ENCODE measurements at places on chromosomes 2 and 18.

DNA sequence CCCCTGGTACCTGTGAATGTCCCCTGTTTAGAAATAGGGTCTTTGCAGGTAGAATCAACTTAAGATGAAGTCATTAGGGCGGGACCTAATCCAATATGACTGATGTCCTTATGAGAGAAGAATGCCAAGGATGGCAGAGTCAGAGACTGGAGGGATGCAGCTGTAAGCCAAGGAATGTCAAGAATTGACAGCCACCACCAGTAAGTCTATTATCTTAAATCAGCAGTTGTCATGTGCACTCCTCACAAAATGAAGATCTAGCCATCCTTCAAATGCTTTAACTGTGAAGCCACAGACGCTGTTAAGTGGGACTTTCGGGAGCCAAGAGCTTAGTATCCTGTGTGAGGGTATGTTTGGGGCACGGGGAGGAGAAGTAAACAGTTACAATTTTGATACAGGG, 83.2 kb downstream of the ITGA4 start:
- no peak for DNase-seq

DNA sequence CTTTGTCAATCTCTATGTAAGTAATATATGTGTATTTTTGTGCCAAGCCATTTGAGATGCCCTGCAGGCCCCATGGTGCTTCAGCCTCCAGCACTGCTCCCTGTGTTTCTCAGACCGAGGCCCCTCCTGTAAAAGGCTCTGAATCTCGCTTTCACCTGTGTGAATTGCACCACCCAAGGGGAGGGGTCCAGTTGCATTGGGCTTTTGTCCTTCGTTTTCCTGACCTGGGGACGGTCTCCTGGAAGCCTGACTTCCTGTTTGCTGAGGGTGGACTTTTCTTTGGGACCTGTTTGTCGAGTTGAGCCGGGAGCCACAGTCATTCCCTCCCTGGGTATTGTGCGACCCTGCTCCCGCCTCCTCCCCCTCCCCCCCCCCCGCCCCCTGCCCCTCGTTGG, 48.9 kb downstream of the AGAP1 start:
- DNase-seq, result no peak

GRCh38 chr18:35577045-35577848, 4.3 kb upstream of the GALNT1 start:
- DNase-seq, result no peak

DNA sequence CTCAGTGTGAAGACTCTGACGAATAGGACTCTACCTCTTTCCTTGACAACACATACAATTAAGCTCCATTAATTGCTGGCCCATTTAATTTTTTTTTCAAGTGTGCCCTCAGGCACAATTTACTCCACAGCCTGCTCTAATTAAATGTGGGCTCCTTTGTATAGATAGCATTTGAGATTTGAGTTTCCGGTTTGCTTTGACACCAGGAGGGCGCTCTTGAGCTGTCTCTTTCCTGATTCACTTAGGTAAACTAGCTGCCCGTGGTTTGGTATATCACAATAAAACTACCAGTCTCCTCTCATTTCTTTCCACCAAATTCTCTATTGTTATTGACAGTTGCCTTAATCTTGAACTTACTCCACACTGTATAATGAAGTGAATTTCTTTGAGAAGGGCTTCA, 666.0 kb downstream of the DSC3 start:
- DNase-seq, result no peak

GRCh38 chr2:112024231-112024630, 30.8 kb upstream of the TMEM87B start:
- DNase-seq, result no peak

GRCh38 chr2:109352056-109352897, 223.3 kb downstream of the SH3RF3 start:
- DNase-seq, result no peak

DNA sequence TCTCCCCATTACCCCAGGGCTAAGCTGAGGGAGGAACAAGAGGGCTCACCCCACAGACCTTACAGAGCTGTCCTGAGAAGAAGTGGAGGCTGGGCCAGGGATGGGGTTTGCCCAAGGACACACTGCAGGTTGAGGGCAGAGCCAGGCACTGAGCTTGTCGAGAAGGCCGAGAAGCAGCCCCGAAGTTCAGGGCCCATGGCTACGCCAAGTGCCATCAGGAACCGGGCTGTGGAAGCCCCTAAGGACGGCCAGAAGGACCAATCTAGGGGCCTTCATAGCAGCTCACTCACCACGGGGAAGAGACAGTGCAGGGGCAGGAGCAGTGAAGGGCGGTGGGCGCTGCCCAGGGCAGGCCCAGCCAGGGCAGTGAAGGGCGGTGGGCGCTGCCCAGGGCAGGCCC, 18.6 kb upstream of the AGXT start:
- DNase-seq, result no peak

GRCh38 chr2:120036145-120036544, 23.3 kb downstream of the EPB41L5 start:
- no peak for DNase-seq

DNA sequence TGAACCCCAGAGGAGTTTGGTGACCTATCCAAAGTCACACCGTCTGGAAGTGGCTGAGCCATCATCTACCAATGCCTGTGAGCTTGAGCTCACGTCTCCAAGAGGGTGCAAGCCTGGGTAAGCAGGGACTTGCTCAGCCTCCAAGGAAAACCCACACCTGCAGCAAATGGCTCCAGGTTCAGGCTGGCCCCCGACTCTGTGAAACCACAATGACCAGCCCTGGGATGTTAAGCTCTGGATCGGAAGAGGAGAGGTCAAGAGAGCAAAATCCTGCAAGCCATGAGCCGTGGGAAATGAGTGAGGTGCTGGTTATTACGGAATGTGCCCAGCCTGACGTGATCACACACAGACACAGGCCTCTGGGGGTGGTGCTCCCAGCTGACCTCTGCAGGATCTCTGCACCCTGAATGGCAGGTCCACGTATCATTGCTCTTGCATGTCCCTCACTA, 94.1 kb upstream of the OTOS start:
- DNase-seq, result peak; percentile 15

- DNase-seq, result peak; percentile 96
Observed at GRCh38 chr2:110101280-110101844, 14.3 kb downstream of the MALL start.
